ENCODE measurements at places on chromosomes 11 and 22.
A peak's percentile ranks its signal among the peaks of the same experiment; 100 is the strongest.

DNA sequence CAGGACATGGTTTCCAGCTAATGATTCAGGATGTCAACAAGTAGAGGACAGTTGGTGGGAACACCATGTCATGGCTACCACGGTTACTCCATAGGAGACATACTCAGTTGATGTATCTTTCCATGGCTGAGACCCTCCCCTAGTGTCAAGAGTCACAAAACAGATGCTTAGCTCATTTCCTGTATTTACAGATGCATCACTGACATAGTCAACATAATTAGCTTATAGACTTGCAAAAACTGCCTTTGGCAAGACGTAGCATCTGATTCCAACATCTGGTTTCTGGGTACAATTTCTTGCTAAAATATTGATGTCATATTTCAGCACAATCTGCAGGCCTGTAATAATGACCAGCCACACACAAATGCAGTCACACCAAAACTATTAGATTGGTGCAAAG, 550.3 kb downstream of the FAM181B start:
- no peak for DNase-seq

GRCh38 chr11:6736495-6737121, 35.2 kb downstream of the OR2AG2 start:
- no peak for DNase-seq

DNA sequence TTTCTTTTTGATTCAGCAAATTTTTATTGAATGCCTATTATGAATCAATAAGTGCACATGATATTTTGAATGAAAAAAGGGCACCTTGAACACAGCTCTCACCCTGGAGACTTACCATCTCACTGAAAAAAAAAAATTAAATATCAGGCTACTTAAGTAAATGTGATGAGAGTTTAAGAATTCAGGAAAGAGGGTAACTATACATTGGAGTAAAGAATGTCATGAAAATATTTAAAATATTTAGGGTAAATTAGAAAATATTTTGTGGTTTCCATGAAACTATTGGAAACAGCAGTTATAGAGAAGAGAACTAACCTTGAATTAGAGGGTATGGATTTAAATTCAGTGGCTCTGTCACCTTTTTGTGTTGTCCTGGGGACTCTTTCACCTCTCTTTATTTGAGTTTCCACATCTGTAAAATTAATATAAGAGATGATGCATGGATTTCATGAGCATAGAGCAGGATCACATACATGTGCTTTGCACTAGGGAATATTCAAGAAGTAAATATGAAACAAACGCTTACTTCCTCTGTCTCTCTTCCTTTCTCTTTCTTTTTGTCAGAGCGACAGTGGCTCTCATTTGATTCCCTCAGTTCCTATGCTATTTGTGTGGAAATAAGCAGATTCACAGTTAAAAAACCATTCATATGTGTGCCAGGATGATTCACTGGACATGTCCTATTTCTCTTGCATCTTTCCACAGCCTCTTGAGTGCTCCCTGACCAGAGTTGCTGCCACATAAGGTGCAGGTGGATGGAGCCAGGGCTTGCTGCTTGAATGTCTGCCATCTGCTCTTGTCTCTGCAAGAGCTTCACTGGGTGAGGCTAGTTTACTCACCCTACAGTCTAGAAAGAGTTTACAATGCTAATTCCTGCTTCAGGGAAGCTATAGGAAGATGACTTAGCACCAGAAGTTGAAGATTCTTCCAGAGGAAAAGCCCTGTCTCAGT, 533.1 kb downstream of the ETS1 start:
- DNase-seq = no peak

GRCh38 chr22:36918586-36919284, 5.3 kb downstream of the CSF2RB start:
- no peak for DNase-seq

DNA sequence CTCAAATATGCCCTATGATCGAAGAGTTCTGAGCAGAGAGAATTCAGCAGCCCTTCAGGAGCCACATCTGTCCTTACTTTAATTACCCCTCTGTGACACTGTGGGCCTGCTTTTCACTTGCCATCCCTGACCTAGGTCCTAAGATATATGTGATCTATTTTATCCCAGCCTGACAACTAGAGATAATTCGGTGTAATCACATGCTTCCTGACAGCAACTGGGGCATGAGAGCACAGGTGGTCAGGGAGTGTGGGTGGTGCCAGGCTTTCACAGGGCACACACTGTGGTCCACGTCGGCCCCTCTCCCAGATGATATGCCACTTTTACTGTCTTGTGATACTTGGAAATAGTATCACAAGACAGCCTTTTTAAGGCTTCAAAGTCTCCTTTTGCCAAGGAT, 3.9 kb downstream of the TUBA8 start:
- no peak for DNase-seq

DNA sequence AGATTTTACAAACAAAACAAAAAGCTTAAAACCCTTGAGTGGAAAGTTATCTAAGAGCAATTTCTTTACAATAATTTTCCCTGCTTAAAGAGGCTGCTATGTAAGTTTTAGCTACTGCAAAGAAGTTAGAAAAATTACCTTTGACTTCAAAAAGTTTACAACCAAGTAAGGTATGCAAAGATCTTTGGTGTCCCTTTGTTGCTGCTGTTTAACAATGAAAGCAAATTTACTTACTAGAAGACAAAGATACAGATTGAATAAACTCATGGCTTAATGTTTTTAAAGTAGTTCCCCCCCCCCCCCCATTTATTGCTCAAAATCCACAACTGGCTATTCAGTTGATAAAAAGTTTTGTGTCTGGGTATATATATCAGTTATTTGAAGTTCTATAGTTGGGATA, 26.0 kb downstream of the TMEM123 start:
- DNase-seq = no peak

DNA sequence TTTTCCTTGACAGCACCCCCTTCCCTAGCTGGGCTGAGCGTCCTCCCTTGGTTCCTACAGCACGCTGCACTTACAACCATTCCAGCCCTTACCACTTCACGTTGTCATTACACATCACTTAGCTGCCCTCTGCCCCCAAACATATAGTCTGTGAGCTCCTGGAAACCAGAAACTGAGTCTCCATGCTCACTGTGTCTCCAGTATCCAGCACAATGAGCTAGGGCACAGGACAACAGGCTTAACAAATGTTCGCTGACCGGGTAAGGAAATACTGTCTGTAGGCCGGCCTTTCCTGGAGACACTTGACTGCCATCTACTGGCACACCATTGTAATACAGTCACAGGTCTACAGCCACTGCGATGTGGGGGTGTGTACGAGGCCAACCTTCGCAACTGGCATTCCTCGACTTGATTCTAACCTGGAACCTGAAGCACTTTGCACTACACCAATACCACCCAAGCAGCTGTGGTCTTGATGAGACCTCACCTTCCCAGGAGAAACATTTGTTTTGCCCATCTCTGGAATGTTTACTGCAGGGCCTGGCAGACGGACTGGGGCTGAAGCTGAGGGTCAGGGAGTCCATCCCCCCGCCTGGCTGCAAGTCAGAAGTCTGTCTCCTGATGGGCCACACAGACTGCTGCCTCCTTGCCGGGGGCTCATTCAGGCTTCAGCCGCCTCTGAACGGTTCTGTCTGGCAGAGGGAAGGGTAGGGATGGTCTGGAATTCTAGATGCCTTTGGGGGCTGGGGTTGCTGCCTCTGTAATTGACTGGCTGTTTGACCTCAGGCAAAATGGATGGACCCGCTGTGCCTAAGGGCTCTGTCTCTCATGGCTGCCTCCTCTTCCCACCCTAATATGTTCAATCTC, 72.0 kb downstream of the SYN3 start:
- DNase-seq = peak; percentile 69

DNA sequence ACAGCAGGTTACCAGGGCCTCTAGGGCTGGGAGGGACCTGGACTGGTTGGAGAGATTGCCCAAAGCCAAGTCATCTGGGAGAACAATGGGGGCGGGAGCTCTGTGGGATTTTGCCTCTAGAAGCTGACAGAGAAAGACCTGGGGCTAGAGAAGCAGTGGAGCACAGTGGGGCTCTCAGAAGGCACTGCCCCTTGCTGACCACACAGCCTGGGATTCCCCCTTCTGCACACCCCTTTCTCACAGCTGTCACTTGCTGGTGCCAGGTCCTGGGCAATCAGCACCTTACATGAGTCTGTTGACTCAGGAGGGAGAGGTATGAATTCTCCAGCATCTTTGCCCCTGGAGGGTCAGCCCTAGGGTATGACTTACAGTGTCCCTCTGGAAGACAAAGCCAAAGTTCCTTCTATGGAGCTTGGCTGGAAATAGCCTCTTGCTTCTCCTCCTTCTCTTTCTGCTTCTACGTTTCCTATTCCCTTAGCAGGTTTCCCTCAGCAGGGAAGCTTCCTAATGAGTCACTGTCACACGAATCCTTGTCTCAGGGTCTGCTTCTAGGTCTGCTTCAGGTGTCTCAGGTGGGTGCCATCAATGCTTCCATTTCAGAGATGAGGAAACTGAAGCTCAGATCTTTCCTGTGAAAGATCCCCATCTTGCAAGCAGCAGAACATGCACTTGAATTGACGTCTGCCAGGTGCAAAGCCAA, 27.0 kb downstream of the GDPD5 start:
- no peak for DNase-seq

- DNase-seq = no peak
Measured at GRCh38 chr11:33001751-33002542, 13.7 kb upstream of the DEPDC7 start.

DNA sequence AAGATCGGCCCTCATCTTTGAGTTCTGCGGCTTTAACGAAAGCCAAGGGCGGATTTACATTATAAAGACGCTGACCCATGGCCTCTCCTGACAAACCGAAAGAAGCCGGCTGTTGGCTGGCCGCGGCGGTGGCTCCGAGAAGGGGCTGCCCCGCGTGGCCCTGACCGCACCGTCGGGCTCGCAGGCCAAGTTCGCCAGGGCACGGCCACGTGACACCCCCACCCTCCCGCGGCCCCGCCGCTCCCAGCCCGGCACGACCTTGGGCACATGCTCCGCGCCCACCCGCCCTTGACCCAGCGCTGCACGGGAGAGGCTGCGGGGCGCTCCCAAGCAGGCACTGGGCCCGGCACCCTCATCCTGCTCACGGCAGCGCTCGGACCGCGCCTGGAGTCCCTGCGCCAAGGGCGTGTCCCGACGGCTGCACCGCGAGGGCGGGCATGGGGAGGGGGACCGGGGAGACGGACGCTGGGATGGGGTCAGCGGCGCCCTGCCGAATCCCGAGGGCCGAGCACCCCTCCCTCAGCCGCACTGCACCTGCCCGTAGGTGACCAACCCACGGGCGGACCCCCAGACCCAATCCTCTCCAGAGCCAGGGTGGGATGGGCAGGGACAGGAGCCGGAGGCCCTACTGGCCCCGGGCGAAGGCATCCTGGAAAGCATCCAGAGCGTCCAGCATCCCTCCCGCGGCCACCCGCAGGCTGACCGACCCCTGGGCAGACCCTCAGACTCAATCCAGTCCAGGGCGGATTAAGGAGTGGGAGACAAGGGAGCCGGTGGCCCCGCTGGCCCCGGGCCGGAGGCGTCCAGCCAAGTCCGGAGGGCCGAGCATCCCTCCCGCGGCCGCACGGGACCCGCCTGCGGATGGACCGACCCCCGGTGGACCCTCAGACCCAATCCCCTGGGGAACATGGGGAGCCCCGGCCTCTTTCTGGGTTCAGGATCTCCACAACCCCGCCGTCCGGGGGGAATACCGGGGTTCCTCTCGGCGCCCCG, 759 bp downstream of the CPT1A start:
- peak; percentile 70 for DNase-seq

DNA sequence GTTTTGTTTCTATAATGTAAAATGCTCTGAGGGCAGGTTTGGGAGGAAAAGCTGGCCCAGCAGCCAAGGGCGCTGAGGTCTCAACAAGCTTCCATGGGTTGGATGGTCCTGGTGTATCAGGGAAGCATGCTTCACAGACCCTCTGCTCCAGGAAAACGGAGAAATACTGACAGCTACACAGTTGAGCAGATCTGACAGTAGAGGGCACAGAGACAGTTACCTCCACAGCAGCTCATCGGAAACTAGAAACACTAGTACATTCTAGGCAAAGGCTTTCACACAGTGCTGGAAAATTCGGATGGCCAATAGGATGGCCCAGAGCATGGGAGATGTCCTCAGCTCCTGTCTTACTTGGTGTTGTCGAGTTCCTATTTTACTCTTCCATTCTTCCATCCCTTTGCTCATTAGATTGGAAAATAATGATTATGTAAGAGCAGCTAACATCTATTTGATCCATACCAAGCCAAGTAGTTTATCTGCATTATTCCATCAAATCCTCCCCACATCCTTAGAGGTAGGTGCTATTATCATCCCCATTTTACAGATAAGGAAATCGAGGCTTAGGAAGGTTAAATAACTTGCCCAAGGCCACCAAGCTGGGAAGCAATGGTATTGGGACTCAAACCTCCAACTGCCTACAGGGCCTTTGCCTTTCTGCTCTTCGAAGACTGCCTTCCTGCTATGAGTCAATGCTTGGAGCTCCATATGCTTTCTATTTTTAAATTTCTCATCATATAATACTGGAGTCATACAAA, 28.3 kb downstream of the LMO2 start:
- DNase-seq = no peak

DNA sequence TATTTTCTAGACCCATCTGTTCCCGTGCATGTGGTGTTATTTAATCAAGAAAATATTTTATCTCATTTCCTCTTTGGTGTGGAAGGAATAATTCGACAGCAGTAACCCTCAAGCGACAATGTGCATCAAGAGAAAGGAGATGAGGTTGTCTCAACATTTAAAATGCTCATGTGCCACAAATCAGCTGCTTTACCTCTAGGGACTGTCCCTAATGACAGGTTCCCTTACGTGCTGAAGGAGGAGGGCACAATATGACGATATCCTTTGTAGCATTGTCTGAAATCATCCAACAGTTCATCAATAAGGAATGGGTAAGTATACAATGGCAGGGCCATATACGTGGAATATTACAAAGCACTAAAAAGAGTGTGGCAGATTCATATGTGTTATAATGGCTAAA, 7.0 kb upstream of the SYN3 start:
- no peak for DNase-seq

DNA sequence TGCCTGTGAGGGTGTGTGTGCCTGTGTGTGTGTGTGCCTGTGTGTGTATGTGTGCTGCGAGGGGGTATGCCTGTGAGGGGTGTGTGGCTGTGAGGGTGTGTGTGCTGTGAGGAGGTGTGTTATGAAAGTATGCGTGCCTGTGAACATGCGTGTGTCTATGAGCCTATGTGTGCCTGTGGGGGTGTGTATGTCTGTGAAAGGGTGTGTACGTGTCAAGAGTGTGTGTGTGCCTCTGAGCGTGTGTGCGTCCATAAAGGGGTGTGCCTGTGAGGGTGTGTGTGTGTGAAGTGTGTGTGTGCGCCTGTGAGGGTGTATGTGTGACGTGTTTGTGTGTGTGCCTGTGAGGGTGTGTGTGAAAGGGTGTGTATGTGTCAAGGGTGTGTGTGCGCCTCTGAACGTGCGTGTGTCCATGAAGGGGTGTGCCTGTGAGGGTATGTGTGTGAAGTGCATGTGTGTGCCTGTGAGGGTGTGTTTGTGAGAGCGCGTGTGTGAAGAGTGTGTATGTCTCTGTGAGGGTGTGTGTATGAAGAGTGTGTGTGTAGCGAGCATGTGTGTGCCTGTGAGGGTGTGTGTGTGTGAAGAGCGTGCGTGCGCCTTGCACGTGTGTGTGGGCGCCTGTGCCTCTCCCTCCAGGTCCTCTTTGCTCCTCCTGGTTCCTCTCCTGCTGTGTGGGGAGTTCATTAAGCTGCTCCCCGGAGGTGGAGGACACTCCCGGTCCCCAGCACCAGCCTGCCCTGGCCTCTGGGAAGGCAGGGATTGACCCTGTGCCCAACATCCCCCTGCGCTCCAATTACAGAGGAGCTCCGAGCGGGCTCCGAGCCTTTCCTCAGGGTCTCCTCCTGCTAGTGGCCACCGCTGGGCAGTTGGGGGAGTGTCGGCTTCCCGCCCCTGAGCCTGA, 53.3 kb downstream of the CACNA1I start:
- no peak for DNase-seq

- DNase-seq = no peak
Measured at GRCh38 chr11:26974069-26974783, 19.7 kb upstream of the FIBIN start.
